ENCODE measurements at places on chromosomes 12 and 14.

GRCh38 chr12:115755061-115755724, 522.3 kb downstream of the MED13L start:
- DNase-seq = no peak

- no peak for DNase-seq
These were observed 4.6 kb downstream of the METTL3 start for GRCh38 chr14:21506557-21506956.

GRCh38 chr14:96627386-96627785, 125.2 kb downstream of the PAPOLA start:
- no peak for DNase-seq

GRCh38 chr12:10131111-10131690, 1.2 kb upstream of the CLEC7A start:
- no peak for DNase-seq

DNA sequence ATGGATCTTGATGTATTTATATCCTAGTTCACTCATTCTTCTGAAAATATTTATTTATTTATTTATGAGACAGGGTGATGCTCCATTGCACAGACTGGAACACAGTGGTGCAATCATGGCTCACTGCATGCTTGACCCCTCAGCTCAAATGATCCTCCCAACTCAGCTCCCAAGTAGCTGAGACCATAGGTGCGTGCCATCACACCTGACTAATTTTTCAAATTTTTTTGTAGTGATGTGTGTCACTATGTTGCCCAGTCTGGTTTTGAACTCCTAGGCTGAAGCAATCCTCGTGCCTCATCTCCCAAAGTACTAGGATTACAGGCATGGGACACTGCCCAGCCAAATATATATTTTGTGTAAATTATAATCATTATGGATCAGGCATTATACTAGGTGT, 595.6 kb upstream of the ATP2B1 start:
- DNase-seq = no peak

DNA sequence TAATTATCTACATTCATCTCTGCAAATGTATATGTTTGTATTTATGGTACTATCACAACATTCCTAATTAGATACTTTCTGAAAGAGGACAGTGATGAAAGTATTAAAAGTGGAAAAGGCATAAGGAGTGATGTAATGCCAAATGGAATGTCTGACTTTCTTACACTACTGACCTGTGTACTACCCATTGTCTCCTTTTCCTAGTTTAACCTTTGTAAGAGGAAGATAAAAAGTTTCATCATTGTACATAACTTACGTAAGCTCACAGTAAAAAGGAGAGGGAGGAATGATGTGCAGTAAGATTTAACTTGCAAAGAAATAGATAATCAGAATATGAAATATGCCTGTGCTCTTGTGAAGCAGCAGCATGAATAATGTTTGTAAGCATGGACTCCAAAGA, 55.9 kb downstream of the SOX5 start:
- DNase-seq = no peak

DNA sequence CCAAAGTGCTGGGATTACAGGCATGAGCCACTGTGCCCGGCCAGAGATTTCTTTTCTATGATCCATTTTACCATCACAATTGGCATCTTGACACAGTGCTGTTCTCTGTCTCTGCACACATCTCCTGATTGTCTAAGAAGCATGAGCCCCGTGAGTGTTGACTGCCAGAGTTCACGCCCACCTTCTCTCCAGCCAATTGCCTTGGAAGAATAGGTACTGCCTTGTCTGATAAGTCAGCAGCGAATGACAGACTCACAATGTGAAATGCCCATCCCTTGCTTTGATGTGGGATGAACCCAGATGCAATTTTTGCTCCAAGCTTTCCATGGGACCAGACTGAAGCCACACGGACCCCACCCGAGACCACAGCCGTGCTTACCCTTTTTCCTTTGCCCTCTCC, 19.3 kb downstream of the EIF5 start:
- DNase-seq = no peak

- DNase-seq = peak; percentile 14
These were observed 12.9 kb downstream of the ANKRD13A start for GRCh38 chr12:110012137-110012536.

GRCh38 chr12:111581434-111582132, 17.5 kb downstream of the ATXN2 start:
- DNase-seq = no peak

DNA sequence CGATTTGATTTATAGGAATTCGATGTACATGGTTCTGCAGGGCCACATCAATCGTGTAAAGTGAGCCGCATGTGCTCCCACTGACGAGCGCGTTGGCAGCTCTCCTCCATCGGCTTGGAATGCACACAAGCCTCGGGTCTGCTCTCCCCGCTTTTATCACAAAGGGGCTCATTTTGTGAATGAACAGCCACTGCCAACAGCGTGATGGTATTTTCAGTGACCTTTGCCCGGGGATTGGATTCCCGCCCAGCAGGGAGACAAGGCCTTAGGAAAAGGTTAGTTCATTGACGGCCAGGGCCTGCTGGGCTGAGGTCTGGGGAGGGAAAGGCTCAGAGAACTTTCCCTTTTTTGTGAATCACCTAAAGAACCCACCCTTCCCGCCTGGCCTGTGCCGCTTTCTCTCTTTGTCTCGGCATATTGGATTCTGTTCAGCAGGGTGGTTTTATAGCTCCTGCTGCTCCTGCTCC, 232.1 kb downstream of the MSRB3 start:
- no peak for DNase-seq

GRCh38 chr12:6953442-6954315, 2.5 kb downstream of the PTPN6 start:
- peak; percentile 74 for DNase-seq

- no peak for DNase-seq
These were observed 3.0 kb upstream of the CLEC2B start for GRCh38 chr12:9872162-9872561.

- no peak for DNase-seq
These were observed 31.2 kb downstream of the TAS2R7 start for GRCh38 chr12:10771132-10771733.

DNA sequence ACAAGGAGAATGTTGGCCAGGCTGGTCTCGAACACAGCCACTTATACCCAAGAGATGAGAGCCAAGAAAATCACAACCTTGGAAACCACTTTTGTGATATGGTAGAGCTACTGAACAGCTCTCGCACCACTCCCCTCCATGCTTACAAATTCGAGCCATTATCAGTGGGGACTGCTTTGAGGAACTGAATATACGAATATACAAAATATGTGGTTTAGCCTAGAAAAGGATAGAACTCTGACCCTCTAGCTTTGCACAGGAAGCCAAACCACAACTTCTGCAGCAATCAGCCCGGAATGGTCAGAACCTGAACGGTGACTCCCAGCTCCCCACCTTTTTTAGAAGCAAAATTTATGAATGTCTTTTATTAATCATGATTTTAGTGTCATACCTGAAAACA, 129.8 kb upstream of the TMEM132C start:
- DNase-seq = no peak

DNA sequence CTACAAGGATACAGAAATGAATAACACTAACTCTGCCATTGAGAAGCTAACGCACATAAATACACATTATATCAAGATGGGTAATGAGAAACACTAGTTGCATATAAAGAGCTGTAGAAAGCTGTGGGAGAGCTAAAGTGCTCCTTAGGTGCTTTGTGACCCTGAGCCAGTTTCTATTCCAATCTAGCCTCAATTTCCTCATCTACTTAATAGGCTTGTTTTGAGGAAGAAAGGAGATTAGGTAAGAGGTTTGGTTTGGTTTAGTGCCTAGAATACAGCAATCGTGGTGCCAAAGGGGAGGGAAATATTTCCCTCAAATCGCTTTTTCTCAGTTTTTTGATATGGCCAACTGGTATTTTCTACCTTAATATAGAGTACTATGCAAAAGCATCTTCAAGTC, 994 bp downstream of the SRP54 start:
- DNase-seq = no peak

GRCh38 chr12:115160271-115161128, 476.5 kb upstream of the TBX3 start:
- DNase-seq = no peak

GRCh38 chr12:71393625-71394024, 46.0 kb upstream of the LGR5 start:
- DNase-seq = no peak

- DNase-seq = no peak
These were observed 16.8 kb downstream of the SCAF11 start for GRCh38 chr12:45973526-45973925.

- no peak for DNase-seq
These were observed 43.5 kb downstream of the PRMT8 start for GRCh38 chr12:3534511-3534910.

GRCh38 chr14:35292770-35293561, 784 bp downstream of the PSMA6 start:
- no peak for DNase-seq

GRCh38 chr12:62400135-62400534, 66.5 kb upstream of the MON2 start:
- no peak for DNase-seq

GRCh38 chr14:49212721-49213120, 373.5 kb downstream of the RPS29 start:
- no peak for DNase-seq

DNA sequence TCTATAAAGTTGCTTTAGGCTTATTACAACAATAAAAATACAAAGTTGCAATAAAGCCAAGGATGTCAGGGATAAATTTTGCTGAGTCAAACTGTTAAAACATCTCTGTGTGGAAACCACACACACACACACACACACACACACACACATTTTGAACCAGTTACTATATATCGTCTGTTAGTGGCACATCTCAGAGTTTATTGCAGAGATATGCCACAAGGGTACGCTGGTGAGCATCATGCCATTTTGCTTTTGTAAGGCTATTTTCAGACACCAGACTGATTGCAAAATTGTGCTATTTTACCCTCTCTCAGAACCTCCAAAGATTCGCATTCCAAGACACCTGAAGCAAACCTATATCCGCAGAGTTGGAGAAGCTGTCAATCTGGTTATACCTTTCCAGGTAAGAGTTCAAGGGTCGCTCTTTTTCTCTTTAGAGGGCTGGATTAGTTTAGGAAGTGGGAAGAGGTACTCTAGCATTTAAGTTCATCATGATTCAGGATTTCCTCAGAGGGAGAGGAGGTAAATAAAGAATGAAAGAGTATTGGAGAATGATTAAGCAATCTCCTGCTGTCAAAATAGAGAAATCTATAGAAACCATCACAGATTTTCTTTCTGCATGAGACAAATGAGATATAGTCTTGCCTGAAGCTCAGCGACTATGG, 27.3 kb upstream of the CHPT1 start:
- peak; percentile 22 for DNase-seq

DNA sequence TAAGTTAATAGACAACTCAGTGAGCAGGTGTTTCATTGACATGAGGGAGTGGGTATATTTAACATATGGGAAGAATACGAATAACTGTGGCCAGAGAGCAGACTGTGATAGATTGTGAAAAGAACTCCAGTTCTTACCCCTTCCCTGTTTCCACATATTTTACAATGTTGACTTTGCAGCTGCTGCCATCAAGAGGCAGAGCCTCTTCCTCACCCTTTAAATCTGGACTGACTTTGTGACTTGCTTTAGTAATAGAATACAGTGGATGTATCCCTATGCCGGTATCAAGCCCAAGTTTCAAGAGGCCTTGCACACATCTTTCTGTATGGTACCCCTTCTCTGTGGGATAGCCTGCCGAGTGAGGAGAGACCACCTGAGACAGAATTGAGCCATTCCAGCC, 356.7 kb downstream of the ETNK1 start:
- no peak for DNase-seq

DNA sequence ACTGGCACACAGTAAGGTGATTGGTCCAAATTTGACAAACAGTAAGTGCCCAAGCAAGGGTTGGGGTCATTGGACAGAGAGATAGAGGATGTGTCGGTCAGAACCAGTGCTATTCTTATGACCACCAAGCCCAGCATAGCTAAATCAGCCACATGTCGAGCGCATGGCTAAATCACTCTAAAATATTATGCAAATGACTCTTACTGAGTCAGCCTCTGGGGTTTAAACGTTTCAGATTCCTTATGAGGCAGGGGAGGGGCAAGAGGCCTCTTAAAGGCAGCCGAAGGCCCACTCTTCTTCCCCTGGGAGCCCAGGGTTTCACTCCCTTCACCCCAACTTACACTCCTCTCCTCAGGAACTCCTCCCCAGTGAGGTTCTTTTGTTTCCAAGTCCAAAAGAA, 603 bp upstream of the ENDOU start:
- DNase-seq = no peak

- no peak for DNase-seq
These were observed 74.2 kb upstream of the C14orf180 start for GRCh38 chr14:104505085-104506074.

DNA sequence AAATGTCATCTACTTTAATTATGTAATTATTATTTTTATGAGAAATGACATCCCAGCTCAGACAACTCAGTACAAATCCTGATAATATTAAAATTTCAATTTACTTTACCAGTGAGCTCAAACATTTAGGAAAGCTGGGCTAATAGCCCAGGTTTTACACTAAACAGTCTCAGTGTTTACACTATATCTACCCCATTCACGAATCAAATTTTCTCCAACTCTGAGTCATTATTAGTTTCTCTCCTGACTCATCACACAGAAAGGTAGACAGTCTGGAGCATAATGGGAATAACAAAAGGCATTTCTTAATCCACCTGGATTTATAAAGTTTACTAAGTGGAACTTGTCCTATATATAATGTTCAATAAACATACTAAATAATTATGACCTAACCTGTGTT, 5.7 kb downstream of the PAWR start:
- no peak for DNase-seq

All from activated CD4-positive, alpha-beta T cell treated with anti-CD3 and anti-CD28 coated beads, Interleukin-2, amount 50 U/mL, for 1 hour (primary cell).